ENCODE measurements at places on chromosomes 11 and 22.

DNA sequence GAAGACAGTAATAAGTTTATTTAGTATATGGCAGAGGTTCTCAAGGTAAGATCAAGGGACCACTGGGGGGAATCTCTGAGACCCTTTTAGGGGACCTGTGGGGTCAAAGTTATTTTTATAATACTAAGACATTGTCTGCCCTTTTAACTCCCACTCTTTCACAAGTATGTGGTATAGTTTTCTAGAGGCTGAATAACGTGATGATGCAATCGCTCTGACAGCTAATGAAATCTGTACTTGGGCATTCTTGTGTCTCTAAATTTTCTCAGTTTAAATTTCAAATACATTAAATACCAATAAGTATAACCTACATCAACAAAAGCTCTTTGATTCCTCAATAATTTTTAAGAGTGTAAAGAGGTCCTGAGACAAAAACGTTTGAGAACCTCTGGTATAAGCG lies 147.9 kb downstream of the ATG16L2 start:
- peak; percentile 71 for DNase-seq

- no peak for DNase-seq
Observed at GRCh38 chr22:50041361-50042065, 16.6 kb downstream of the TTLL8 start.

GRCh38 chr22:42641801-42642413 lies 1.5 kb upstream of the ATP5MGL start:
- no peak for DNase-seq

- DNase-seq, result no peak
Observed at GRCh38 chr11:118111019-118111743, 24.4 kb upstream of the SMIM35 start.

DNA sequence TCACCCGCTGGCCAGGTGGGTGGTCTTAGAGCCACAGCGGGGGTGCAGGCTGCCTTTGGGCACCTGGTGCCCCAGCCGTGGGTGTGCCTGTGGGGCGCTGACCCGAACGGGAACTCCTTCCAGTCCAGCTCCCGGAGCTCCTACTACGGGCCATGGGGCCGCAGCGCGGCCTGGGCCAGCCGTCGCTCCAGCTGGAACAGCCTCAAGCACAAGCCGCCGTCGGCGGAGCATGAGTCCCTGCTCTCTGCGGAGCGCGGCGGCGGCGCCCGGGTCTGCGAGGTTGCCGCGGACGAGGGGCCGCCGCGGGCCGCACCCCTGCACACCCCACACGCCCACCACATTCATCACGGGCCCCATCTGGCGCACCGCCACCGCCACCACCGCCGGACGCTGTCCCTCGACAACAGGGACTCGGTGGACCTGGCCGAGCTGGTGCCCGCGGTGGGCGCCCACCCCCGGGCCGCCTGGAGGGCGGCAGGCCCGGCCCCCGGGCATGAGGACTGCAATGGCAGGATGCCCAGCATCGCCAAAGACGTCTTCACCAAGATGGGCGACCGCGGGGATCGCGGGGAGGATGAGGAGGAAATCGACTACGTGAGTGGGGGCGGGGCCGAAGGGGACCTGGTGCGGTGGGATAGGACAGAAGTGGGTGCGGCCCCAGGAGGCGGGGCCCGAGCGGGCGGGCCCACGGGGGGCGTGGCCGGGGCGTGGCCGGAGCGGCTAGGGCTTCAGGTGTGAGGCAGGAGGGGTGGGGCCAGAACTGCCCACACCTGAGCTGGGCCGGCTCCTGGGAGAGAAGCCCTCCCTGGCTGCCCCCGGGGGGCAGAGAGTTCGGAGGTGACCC lies 91.5 kb downstream of the CACNA1I start:
- DNase-seq, result no peak

GRCh38 chr11:86456075-86456939 lies 81.6 kb downstream of the CCDC81 start:
- peak; percentile 93 for DNase-seq

DNA sequence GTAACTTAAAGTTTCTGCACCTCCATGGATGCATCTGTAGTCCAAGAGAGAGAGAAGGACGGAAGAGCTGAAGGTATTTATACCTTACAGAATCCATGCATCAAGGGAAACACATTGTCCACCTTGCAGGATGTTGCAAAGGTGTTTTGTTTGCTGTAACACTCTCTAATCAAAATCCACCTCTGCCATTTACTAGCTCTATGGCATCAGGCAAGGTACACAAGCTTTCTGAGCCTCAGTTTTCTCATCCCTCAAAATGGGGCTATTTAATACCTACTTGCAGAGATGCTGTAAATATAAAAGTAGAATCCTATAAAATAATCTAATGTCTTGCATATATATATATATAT lies 21.6 kb upstream of the SPON1 start:
- DNase-seq, result no peak

GRCh38 chr11:12288212-12288930 lies 89.0 kb upstream of the PARVA start:
- DNase-seq, result peak; percentile 91

DNA sequence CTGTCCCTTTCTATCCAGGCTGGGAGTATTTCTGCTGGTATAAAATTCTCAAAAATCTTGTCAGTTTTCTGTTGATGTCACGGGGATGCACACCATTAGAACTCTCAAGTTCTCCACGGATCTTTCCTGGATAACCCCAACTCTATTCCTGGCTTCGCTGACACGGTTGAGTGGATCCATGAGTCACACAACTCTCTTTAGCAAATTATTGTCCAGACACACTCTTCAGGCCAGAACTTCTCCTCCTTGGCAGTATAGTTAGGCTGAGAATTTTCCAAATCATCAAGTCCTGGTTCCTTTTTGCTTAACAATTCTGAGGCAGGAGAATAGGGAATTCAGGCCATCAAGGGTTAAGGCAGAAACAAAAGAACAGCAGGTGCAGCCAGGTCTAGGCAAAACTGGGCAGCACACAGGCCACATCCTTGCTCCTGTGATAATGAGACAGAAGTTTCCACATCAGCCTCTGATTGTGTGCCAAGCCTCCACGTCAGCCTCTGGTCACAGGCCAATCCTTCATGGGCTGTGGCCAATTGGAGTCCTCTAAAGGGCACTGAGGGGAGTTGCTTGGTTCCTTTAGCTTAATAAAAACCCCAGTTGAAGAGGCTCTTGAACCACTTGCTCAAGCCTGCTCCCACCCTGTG lies 5.7 kb upstream of the ACAT1 start:
- DNase-seq, result no peak

DNA sequence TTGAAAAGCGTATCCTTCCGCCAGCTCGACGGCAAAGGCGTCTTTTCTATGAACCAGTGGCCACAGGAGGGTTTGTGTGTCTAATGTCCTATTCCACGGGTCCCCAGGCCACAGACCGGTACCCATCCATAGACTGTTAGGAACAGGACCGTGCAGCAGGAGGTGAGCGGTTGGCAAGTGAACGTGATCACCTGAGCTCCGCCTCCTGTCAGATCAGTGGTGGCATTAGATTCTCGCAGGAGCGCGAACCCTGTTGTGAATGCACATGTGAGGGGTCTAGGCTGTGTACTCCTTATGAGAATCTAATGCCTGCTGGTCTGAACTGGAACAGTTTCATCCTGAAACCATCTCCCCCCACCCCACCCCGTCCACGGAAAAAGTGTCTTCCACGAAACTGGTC lies 62.7 kb upstream of the KCNQ1OT1 start:
- no peak for DNase-seq

DNA sequence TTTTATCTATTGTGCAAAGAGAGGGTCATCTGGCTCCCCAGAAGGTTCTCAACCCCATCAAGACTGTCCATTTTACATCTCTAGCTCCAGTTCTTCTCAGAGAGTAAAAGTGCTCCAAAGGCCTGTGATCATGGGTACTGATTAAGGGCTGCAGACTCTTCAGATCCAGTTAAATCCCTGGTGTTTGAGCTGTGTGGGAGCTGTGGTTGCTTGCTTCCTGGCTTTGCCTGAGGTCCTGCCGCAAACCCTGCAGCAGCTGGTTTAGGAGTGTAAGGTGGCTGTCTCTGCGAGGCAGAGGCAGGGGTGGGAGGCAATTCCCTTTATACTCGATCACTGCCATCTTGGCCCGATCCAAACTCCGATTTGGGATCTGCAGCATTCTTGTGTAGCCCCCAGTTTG lies 1.2 kb downstream of the MRPL17 start:
- no peak for DNase-seq

GRCh38 chr11:911031-911889 lies 650 bp upstream of the CHID1 start:
- peak; percentile 50 for DNase-seq

- DNase-seq, result no peak
Observed at GRCh38 chr22:47768027-47768426, 1005.6 kb downstream of the TBC1D22A start.

DNA sequence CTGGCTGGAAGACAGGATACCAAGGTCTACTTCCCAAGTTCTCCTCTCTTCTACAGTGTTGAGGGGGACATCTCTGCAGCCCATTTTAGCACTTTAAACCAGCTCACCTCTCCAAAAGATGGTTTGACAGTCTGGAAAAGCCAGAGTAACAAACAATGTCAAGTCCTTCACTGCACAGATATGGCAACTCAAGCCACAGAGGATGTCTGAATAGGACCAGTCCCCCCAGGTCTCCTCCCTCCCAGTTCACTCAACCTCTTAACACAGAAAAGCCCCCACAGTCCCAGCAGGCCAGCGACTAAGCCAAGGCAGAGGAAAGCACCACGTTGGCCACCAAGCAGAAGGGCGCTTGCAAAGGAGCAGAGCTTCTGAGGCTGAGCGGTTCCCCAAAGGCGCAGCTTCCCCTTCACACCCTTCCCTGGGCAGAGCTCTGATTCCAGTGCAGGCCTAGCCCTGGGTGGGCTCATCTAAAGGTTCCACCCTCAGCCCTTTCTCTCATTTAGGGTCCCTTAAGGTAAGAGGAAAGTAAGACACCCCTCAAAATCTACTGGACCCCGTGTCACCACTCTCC lies 62.7 kb downstream of the PAK1 start:
- peak; percentile 60 for DNase-seq

DNA sequence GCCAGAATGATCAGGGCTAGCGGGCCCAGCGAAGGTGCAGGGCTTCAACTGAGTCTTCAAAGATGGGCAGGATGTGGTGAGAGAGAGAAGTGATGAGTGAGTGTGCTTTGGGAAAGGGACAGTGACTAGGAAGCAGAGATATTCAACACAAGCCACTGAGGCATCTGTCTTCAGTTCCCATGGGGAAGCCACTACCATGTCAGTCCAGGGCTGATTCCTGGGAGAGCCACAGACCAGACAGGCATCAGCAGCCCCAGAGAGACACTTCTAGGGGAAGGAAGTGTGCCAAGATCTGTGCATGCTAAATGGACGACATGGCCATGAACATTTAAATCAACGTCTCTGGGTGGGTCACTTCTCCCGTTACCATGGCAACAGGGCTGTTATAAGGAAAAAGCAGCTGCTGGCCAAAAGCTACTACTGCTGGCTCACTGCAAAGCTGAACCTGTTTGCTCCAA lies 28.5 kb downstream of the P4HA3 start:
- no peak for DNase-seq

DNA sequence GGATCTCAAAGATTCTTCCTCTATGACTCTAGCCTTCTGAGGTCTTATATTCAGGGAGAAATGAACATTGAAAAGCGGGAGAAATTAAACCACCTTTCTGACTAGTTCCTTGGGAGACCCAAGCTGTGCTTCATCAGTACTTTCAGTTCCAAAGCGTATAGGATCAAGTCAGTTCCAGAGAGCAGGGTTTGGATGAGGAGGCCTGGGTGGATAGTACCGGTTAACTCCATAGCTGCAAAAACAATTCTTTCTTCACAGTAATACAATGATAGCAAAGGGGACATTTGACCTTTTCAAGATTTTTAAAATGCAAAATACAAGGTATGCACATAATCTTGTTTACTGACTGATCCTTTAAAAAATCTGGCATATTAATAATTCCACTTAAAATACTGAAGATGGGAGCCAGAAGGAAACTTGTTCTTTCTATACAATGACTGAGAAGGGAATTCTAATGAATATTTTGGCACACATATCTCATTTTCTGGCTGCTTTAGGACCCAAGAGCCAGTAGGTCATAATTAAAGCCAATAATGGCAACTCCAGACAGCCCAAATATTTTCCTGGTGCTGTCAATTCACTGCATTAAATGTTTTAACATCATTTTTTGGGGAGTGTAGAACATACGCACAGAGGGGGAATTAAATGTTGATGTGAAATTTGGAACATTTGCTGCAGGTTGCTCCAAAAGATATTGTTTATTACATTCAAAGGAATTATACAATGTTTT lies 16.0 kb downstream of the ADM start:
- DNase-seq, result no peak

DNA sequence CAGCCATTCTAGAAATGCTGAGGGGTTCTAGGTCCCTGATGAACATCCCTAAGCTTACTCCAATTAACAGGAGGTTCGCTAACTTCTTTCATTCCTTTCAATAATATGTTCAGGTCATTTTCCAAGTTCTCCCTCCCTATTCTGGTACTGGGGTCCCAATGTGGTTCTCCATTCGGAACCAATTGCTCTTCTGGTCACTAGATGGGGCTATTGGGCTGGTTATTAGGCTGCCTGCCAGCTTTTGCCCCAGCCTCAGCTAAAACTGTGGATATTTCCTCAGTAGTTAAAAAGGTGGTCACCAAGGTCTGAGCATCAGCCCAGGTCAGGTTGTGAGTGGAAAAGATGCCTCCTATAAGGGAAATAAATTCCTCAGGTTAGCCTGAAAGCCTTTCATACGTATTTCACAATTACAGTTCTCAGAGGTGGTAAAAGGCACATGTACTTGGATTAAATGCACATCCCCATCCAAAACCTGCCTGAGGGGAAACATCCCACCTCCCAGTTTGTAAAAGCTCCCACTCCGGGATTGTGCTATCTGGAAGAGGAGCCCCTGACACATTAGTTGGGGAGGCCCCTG lies 161.1 kb upstream of the CCDC179 start:
- DNase-seq, result peak; percentile 9

DNA sequence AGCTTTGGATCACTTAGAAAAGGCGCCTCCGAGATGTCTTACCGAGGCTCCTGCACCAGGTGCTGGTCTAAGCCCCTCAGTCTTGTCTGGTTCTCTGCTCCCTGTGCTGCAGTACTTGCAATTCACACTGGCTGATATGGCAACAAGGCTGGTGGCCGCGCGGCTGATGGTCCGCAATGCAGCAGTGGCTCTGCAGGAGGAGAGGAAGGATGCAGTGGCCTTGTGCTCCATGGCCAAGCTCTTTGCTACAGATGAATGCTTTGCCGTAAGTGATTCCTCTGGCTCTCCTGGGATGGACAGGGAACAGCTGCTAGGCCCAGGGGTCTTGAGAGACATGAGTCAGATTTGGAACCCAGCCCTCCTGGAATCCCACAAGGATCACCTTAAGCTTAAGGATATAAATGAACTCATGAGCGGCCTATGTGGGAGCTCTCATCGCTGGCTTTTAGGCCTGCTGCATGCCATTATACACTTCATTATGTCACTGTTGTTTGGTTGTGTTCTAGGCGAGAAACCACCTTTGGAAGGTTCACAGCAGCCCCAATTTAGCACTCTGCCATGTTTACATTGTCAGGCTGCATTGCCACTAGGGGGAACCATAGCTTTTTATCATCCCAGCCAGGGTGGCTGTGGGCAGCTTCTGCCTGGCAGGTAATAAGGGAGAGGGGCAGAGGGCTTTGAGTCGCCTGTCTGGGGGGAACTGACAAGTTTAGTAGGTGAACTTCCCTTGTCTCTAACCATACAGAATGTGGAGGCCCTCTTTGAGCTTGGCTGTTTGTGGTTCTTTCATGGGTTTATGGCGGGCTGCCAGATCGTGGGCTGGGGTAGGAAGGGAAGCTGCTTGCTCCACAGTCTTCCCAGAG lies 8.5 kb downstream of the ACAD8 start:
- DNase-seq, result peak; percentile 28

- no peak for DNase-seq
Observed at GRCh38 chr11:111627591-111627990, 25.3 kb downstream of the SIK2 start.

- DNase-seq, result no peak
Observed at GRCh38 chr22:36682811-36683210, 20.7 kb downstream of the CACNG2 start.

All from inflammatory macrophage treated with lipopolysaccharide for 1 hour (primary cell).